ENCODE measurements at places on chromosomes 3 and 15.

DNA sequence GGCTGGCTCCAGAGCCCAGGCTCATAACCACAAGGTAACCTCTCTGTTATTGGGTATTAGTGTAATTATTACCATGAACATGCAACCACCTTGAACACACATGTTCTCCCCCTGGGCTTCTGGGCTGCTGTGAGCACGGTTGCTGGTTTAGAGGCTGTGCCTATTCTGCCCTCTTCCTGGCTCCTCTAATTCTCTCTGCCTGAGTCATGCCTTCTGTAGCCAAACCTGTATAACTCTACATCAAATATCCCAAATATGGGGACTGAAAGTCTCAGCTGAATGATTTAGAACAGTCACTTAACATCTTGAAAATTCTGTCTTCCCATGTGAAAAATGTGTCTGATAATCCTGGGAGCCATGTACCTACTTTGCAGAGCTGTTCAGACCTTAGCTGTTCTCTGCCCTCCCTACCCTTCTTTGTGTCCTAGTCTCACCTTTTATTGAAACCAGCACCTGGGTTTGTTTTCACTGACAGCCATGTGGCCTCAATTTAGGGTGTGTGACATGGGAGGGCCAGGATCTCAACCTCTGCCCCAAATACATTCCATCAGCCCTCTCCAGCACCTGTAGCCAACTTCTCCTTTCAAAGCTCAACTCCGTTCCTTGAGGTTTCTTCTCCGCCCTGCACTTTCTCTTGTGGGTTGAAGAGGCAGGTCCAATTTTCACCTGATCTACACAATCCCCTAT lies 60.7 kb downstream of the PDZRN3 start:
- DNase-seq, result no peak

GRCh38 chr3:194811118-194811517 lies 125.4 kb downstream of the FAM43A start:
- DNase-seq, result no peak

GRCh38 chr15:66651198-66651597 lies 50.8 kb upstream of the SMAD6 start:
- DNase-seq, result no peak

DNA sequence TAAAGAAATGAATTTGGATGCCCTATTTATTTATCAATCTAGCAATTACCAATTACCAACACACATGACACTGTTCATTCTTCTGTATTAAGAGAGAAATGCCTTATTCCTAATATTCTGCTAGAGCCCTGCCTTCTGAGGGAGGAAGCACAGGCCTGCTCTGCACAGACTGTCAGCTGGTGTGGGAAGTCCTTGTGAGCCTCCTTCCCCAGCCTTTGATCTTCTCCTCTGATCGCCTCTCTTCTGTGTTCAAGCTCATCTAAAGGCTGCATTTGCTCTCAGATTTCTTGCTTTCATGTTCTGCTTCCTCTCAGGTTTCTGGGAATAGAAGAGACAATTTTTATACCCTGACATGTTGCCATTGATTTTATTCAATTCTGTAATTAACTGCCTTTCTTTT lies 290.6 kb upstream of the UMPS start:
- DNase-seq, result no peak

DNA sequence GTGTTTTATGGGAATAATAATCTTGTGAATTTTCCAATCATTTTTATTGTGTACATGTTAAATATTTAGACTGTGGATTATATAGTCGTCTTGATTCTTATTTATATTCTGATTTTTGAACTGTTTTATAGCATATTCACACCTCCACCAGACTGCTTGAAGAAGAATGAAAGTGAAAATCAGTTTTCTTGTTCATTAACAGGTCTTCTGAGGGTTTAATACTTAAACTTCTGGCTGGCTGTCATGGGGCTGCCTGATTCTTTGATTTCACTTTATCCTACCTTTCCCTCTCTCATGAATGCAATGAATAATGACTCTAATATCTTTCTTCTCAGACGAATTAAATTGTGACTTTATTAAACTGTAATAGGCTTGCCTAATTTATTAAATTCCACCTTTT lies 56.2 kb downstream of the ATP2C1 start:
- DNase-seq, result no peak

GRCh38 chr3:146380046-146380445 lies 89.3 kb downstream of the PLSCR2 start:
- no peak for DNase-seq

DNA sequence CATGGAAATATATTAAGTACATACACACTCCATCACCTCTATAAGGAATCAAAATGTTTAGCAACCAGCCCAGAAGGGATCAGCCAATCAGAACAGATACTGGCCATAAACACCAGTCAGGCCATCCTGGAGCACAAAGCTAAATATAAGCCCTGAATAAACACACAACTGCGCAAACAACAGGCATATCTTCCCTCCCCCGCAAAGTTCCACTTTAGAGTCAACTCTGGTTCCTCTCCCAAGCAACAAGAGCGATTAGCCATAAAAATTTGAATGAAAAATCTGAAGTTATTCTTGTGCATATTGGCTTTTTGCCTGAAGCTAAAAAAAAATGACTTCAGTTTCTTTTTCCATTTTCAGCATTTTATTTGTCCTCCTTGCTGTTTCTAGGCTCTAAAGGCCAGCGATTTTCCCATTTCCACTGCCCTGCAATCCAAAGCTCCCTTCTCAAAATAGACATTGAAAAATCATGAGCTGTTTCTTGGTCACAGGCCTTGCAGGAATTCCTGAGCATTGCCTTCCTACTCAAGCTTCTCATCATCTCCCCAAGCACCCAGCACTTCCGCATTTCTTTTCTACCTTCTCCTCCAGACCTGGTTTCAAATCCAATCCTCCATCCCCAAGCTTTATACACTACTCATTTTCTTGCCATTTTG lies 247.9 kb downstream of the ZMAT3 start:
- DNase-seq, result no peak

DNA sequence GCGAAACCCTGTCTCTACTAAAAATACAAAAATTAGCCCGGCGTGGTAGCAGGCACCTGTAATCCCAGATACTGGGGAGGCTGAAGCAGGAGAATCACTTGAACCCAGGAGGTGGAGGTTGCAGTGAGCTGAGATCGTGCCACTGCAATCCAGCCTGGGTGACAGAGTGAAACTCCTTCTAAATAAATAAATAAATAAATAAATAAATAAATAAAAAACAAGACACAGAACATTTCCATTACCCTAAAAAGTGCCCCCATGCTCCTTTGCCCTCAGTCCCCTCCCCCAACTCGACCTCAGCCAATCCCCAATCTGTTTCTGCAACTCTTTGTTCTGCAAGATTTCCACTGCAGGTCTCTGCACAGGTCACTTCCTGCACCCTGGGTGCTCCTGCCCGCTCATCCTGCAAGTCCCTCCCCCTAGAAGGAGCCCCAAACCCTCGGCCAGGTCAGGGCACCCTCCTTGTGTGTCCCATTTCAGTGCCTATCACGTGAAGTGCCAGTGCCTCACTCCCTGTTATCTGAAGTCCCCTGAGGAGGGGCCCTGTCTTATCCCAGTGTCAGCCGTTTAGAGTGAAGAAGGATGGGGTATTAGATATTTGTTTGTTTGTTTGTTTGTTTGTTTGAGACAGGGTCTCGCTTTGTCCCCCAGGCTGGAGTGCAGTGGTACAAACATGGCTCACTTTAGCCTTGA lies 1.1 kb downstream of the FAM240A start:
- no peak for DNase-seq

GRCh38 chr3:19945534-19945933 lies 1.4 kb upstream of the RAB5A start:
- no peak for DNase-seq

DNA sequence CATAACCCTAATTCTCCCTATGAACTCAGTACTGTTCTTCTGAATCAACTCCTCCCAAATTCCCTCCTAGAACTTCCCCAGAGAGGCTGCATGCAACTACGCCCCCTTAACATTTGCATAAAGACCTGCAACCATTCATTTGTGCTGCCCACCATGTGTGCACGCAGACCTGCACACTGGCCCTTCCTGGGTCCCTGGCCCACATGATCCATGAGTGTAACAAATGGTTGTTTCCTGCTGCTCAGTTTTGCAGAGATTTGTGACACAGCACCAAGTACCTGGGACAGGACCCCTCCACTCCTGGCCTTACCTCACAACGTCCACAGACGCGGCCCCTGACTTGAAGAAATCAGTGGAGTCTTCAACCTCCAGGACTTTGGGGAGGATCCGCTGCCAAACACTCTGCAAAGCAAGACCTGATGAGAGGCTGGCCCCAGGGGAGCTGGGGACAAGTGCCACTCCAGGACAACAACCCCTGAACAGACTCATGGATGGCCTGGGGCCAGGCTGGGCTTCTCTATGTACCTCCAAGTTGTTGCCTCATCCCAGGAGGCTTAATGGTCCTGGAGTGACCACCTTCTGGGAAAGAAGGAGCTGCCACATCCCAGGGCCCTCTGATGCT lies 33.8 kb downstream of the ALDH1L1 start:
- DNase-seq, result no peak

DNA sequence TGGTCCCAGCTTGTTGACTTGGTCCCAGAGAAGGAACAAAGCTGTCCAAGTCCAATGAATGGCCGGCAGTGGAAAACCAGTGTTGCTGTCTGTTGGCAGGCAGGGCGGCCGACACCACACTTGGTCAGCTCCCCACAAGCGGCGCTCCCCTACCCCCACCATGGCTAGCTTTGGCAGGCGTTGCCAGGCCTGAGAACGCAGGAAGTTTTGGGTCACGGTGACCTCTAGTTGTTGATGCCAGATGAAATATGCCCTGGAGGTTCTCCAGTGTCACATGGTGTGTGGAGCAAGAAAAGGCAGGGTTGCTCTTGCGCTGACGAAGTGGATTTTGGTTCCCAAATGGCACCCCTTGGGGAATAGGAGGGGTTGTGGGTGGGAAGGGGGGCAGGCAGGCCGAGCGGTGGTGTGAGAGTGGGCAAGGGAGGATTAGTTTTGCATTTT lies 72.7 kb upstream of the TPRG1 start:
- DNase-seq, result no peak

DNA sequence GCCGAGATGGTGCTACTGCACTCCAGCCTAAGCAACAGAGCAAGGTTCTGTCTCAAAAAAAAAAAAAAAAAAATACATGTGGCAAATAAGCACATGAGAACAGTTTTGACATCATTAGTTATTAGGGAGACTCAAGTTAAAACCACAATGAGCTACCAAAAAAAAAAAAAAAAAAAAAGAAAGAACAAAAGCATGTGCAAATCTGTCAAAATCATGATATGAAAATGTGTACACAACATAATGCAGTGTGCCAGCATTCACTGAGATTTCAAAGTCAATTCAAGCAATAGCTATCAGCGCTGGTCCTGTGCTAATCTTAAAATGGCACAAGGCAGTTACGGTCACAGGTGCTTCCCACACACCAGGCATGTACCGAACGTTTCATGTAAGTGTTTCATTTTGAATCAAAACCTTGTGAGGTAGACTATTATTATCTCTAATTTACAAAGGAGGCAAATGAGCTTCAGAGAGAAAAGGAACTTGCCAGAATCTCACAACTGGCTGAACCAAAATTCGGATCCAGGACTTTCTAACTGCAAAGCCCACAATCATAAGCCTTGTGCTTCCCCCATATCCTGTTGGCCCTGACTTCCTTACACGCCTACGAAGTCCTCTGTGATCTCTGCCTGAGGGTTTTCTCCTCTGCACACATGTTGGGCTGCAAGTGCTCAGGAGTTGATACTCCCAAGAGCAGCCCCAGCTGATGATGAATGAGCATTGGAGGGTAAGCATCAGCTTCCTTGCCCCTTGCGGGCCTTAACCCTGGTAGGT lies 200.1 kb upstream of the PROK2 start:
- DNase-seq, result no peak

- no peak for DNase-seq
Observed at GRCh38 chr3:167728176-167728575, 6.5 kb downstream of the PDCD10 start.

DNA sequence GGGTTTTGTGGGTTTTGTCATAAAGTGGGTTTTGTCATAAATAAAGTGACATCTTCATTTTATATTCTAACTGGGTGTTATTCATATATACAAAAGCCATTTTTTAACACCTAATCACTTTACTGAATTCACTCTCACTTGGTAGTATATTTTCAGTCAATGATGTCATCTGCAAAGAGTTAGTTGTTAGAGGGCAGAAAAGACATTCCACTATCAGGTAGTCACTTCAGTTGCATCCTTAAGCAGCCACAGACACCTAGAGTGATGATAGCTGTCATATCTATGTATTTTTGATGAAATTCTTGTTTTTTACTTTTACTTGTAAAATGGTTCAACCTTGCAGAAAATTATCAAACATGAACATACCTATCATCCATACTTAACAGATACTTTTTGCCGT lies 89.0 kb downstream of the DHX36 start:
- no peak for DNase-seq

GRCh38 chr3:3110299-3110630 lies at the start of gene IL5RA:
TSS of gene IL5RA (minus strand) at chr3:3110374. CDS start at chr3:3104984, 5,390 bp downstream.
- no peak for DNase-seq

DNA sequence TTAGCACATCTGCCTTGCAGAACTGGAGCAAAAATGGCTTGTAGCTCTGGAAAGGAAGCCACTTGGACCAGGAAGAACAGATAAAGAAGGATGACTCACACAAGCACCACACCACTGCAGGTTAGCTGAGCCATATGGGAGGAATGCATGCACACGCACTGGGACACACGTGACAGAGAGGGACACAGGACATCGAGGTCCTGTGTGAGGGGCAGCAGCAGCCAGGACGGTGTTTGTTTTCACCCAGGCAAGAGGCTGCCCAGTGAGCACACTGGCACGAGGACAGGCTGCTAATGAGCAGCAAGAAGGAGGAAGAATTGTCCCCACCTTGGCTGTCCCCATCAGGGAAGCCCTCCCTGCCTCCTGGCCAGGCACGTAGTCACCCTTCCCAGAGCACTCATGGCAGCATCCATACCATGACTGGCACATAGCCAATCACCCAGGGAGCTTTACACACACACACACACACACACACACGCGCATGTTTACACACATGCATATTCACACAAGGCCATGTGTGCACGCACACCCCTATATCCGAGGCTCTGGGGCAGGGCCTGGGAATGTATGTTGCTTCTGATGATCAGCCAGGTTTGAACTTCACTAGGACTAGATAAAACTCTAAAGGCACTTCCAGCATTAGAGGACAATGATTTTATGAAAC lies 24.0 kb upstream of the SPTBN5 start:
- DNase-seq, result no peak

- DNase-seq, result no peak
Observed at GRCh38 chr3:158355623-158356588, 215.1 kb upstream of the MLF1 start.

GRCh38 chr3:157086775-157087174 lies 73.2 kb downstream of the CCNL1 start:
- DNase-seq, result no peak

GRCh38 chr15:99250001-99250400 lies 620 bp upstream of the TTC23 start:
- no peak for DNase-seq

DNA sequence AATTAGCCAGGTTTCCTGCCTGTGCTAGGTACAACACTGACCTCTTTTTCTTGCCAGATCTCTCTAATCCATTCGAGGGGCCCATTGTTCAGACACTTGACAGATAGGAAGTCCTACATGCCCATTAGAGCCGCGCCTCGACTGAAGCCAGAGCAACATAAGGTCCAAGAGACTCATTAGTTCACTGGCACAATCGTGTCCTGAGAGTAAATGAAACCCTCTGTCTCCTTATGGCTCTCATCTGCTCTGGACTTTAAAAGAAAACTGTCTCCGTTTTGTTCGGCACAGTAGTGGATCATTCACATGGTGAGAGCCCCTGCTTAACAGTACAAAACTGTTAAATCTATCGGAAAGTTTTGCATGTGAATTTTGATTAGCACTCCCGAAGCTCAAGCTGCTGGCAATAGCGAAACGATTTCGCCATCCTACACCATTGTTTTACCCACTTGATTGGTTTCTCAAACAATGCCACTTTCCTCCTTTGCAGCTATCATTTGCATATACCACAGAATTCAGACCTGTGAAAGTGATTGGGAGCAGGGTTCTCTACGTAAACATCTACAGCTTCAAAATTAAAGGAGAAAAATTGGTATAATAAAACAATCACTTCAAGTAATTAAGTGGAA lies 19.0 kb upstream of the C15orf61 start:
- DNase-seq, result no peak
